CD4-positive, alpha-beta memory T cell (primary cell): ENCODE measurements at places on chromosomes 2 and 18. TPM values are rescaled to one million over a fixed set of nuclear protein-coding genes. Genes with fewer than 3 reads are reported as not detected.

GRCh38 chr18:23867006-23867405, 147.5 kb upstream of the TTC39C start:
- no peak for DNase-seq

Gene METTL8
- polyA plus RNA-seq: 11.2 TPM

Gene GPR35
- 1.3 TPM for polyA plus RNA-seq

DNA sequence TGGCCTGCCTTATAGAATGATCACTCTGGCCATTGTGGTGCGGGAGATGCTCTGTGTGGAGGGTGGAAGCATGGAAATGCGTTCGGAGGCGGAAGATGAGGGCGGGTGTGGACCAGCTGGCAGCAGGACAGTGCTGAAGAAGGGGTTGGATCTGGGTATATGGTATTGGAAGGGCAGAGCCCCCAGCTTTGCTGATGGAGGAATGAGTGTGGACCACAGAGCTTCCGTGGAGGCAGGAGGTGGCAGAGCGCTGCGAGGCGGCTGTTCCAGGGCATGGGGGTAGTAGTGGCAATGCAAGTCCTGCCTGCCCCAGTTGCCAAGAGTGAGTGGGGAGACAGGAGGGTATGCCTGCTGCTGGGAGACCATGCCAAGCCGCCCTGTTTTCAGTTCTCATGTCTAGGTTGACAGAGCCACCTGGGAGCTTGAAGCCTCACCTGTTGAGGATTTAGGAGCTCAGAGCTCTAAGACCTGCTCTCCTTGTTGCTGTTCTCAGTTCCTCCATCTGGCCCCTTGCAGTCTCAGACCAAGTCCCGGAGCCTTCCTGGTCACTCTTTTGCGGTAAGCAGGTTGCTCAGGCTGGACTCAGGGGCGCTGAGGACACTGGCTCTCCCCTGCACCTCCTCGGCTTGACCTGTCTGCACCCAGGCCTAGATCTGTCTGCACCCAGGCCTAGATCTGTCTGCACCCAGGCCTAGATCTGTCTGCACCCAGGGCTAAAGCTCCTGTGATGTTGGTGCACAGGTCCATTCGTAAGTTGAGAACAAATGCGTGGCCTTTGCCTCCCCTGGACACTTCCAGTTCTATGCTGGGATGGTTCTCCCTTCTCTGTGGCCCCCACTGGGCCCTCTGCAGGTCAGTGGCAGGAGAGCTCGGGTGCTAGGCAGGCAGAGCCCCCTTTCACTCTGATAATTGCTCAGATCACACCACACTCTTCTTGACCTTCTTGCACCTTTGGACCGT, 290.5 kb upstream of the HS6ST1 start:
- DNase-seq: no peak

DNA sequence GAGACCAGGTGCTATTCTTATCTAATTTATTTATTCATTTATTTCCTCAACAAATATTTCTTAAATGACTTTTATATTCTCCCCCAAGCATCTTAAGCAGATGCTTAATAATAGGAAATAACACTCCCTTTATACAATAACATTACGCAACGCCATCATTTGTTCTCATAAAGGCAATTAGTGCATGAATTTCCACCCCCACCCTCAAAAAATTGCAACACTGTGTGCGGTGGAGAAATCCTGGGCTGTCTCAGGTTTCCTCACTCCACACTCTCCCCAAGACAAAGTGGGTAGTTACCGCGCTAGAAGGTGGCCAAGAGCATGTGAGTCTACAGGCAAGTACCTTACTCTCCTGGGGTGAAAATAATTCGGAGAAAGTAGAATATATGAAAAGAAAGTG, 37.0 kb upstream of the CTDP1 start:
- DNase-seq: no peak

DNA sequence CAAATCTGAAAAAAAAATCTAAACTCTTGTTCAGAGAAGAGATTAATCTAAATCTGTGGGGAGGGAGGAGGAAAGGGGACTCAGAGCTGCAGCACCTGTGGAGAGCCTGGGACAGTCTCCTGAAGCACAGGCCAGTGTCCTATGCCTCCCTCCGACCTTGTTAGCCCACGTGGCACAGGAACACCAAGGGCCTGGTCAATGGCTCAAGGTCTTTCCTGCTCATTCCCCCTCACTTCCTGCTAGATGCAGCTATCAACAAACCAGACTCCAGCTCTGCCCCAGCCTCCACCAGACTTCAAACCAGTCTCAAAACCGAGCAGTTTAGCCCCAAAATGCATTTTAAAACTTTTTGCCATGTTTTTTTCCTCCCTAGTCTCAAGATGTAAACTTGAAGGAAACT, 20.1 kb upstream of the SULT1C3 start:
- DNase-seq: no peak
